Renal cortex interstitium (tissue), 15 donors: ENCODE measurements at places on chromosomes 12 and 14.

DNA sequence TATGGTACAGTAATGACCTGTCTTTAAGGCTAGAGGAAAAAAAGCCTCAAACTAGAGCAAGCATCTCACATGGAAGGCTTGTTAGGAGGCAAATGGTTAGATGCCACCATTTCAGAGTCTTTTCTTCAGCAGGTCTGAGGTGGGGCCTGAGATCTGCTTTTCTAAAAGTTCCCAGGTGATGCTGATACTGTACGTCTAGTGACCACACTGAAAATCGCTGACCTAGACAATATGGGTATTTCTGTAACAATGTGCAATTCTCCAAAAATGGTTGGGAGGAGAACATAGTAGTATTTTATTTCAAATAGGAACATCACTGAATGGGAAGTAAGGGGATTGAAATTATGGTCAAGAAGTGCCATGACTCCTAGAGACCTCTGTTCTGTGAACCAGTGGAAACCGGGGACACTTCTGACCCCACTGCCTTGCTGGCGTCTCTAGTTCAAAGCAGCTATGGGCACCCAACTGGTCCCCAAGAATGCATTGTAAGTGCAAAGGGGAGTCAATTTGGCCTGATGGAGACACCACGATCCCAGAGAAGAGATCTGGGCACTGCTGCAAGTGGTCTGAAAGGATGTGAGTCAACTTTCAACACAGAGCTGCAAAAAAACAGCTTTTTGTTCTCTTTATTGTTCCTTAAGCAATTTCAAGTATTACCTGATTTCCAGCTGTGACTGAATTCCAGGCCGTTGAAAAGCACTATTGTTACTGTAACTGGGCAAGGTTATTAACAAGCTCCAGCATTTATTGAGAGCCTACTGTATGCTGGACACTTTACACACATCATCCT is 54.4 kb upstream of the PLEKHG7 start:
- DNase-seq = no peak

DNA sequence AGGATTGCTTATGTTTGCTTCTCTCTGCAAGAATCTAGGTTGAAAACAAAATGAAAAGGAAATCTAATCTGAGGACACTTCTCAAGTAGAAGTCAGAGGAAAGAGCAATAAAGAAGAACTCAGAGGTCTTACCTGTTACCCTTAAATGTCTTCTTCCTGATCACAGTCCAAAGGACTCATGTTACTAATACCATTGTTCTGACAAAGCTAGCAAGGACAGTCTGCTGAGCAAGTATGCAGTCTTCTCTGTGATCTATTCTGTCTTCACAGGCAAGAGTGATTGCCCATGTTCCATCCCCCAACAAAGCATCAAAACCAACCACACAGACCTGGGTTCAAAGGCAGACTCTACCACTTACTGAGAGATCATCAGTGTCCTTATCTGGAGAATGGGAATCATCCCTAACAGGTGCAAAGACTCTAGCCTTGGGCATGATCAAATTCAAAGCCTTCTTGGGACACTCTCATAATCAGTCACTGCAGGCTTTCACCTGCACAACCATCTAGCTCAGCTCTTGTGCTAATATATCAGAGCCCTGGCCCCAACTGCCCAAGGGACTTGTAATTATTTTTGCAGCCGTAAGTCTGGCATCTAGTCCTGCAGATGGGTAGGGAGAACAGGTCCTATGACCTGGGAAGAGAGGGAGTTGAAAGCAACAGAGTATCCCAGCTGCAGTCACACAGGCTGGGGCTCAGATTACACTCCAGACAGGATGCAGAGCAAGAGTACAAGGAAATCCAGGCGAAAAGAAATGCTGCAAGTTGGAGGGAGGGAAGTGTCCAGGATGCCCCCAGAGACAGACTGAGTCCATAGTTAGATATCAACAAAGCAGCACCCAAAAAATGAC is 97.9 kb upstream of the NUDT4 start:
- no peak for DNase-seq

GRCh38 chr14:92658684-92659083 is 89.7 kb downstream of the LGMN start:
- no peak for DNase-seq

DNA sequence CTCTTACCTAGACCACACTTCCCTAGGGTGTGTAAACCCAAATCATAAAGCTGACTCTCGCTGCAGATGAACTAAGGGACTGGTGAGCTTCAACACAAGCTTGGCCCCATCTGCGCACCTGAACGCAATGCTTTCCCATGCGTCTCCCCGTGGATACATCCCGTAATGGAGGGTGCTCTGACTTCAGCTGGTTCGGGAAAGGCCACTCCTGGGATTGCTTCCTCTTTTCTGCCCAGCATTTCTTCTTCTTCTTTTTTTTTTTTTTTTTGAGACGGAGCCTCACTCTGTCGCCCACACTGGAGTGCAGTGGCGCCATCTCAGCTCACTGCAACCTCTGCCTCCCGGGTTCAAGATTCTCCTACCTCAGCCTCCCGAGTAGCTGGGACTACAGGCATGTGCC is 27.7 kb upstream of the ETFBKMT start:
- no peak for DNase-seq

- DNase-seq = no peak
Observed at GRCh38 chr14:103820908-103821307, 26.5 kb downstream of the PPP1R13B start.

DNA sequence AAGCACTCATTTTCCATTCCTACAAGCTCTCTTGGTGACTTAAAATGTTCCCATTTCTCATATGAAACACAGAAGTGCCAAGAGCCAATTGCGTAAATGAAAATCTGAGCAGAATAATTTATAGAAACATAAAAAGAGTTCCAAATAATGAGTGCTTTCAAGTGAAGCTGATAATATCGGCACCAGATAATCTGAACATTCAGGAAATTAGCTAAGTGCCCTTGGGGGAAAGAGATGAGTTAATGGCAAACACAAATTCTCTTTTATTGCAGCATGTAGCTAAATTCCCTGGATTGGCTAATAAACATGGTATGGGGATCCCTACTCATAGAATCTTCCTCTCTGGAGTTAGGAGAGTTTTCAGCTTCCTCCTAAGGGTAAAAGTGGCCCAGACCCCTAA is 46.7 kb downstream of the DAD1 start:
- DNase-seq = no peak

DNA sequence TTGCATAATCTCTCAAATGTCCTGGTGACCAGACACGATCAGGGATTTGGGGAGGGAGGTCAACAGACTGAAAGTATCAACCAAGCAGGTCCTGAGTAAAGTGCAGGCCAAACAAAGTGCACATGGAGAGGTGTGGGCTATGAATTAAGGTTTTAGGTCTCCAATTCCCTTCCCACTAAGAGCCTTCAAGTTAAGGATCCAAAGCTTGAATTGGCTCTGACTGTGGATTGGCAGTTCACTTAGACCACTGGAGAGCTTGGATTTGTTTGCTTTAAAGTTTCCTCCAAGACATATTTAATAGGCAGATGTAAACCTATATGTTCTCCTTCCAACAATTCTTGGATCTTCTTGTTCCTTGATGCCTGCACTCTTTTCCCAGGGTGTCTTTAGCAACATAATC is 129.6 kb upstream of the IGF1 start:
- DNase-seq = no peak

DNA sequence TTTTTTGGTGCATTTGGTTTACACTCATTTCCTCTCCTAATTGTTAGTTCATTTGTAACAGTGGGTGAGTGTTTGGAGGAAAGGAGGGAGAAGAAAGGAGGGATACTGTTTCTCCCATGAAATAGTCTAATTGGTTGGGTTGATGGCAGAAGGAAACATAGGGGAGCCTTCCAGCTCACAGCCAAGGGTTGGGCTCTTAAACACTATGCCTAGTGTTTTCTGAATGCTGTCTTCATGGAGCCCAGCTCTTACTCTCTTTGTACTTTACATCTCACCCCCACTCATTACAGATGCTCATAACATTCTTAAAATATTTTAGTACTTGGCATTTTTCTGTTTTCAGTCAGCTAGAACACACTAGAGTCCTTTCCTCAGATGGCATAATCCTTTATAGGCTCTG is 38.2 kb downstream of the BAZ2A start:
- no peak for DNase-seq

DNA sequence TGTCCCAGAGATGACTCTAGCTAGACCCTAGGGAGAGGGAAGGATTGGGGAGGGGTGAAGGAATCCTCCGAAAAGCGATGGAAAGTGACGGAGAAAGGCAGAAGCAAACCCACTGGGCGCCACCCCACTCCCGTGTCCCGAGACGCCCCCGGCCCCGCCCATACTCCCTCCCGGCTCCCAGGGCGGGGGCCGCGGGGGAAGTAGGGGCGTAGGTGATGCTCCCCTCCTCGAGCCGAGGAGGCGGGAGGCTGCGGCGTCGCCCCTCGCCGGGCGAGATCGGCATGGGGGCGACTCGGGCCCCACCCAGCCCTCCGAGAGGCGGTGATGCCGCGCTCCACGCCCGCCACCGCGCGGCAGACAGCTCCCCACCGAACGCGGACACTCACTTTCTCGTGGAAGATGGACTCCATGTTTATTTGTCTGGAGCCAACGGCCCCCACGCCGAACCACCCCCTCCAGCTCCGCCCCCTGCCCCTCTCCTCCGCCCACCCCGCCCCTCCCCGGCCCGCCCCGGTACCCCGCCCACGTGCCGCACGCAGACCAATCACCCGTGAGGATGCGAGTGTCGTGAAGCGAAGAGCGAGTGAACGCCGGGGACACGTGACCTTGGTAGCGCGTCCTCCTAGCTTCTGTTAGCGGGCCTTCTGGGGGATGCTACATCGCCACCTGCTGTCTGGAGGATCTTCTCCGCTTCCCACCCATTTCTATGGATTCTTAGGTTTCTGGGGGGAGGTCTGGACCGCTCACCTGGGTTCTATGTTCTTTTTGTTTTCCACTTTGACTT is at the start of gene ATXN3:
Gene ATXN3, minus strand, starts transcription at position 440 of the 784 bp plus-strand sequence. Its CDS starts 30 bp downstream, at position 410.
- DNase-seq = peak; percentile 98

GRCh38 chr12:3834774-3835173 is 38.4 kb downstream of the PARP11 start:
- no peak for DNase-seq

DNA sequence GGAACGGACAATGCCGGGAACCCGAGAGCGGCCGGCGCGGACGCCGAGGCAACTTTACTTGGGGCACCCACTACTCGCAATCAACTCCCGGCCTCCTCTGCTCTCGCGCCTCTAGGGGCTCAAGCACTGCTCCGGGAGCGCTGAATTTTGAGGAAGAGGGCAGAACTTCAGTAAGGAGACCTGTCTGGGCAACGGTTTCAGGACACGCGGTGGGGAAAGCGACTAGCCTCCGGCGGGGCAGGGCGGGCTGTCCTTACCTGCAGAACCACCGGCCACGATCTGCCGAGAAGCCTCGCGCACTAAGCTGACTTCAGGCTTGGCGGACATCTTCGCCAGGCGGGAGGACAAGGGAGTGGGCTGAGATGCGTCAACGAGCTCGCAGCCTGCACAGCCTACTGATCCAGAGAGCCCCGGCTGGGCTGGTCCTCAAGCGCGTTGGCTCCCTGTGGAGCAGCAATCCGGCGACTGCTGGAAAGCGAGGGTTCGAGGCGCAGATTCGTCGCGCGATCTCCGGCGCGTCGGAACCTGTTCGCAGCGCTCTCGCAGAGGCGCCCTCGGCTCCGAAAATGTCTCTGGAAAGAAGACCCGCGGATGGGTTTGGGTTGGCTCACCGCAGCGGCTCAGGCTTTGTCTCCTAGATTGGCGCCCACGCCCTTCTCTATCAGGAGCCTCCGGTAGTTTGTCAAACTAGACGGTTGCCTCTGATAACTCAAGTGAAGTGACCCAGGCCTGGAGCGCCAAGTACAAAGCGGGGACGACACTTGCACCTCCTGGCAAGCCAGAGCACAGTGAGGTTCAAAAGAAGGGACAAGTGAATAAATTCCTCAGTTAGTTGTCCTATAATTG is at the start of gene SLC25A21:
Gene SLC25A21, minus strand, starts transcription at position 583 of the 846 bp plus-strand sequence.
- DNase-seq = peak; percentile 53

GRCh38 chr14:67396381-67396970 is 15.5 kb downstream of the PLEK2 start:
- DNase-seq = no peak

DNA sequence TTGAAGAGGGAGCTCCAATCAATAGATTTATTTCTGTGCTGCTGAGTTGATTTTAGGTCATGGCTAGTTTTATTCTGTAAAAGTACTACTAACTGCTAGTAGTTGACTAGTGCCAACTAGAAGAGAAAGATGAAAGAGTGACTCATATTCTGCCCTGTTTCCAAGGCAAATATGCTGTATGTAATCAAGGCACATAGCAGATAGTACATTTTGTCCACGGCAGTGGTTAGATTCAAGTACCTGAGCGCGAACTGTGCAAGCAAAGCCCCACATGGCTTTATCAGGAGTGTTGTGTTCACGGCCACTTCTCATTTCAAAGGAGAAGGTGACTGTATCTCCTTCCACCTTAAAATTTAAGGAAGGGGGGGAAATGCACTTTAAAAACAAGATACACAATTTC is 126.8 kb downstream of the TRAFD1 start:
- no peak for DNase-seq

GRCh38 chr12:130686511-130686991 is 29.5 kb downstream of the RIMBP2 start:
- DNase-seq = no peak

GRCh38 chr14:104638190-104638589 is 33.6 kb upstream of the TMEM179 start:
- no peak for DNase-seq

DNA sequence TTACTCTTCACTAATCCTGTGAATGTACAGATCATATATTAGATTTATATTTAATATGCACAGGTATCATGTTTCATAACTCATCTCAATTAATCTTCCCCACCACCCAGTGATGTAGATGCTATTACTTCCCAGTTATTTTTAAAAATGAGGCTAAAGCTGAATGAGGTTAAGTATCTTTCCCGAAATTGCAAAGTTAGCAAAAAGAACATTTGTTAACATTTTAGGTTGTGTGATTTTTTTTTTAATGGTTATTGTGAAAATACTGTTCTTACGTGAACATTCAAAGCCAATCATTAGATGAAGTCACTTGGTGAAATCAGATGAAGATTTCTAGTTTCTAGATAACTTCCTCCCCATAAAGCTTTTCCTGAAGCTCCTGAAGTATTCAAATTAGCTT is 186.9 kb upstream of the PLEKHA5 start:
- DNase-seq = no peak

GRCh38 chr12:103530307-103531066 is 34.7 kb upstream of the C12orf42 start:
- no peak for DNase-seq

GRCh38 chr14:23899788-23900187 is 53.8 kb upstream of the DHRS4 start:
- DNase-seq = no peak

DNA sequence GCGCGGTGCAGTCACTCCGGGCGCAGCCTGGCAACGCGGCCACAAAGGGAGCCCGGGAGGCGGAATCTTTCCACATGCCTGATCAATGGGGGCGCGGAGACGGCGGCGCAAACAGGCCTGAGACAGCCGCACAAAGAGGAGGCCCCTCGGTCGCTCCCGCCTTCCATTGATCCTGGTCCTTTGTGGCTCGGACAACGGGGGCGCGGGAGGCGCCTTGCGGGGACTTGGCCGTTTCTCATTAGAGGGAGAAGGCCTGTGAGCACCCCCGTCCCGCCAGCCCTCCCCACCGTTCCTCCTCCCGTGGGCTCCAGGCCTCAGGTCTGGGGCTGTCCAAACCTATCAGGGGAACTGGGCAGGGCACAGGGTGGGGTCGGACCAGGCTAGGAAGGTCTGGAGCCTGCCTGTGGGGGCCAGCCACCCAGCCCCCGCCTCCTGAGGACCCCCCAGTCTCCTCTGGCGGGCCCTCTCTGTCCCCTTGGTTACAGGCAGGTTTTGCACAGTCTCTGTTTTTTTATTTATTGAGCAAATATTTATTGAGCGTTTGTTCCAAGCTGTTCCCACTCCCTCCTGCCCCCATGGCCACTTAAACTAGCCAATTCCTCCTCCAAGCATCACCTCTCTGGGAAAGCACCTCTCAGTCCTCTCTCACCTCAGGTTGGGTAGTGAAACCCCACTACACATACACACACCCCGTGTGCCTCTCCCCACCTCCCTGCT is 29.0 kb upstream of the MSI1 start:
- DNase-seq = no peak
